ENCODE measurements at places on chromosomes 1 and 21. TPM values are rescaled to one million over a fixed set of nuclear protein-coding genes. Genes with fewer than 3 reads are reported as not detected.

Gene PPIAL4G
- not detected for total RNA-seq

Gene SV2A
- 1.0 TPM for total RNA-seq

Gene TFF3
- total RNA-seq: 14.4 TPM

Gene TAS1R3
- total RNA-seq: 1.0 TPM

Gene OR2L2
- not detected for total RNA-seq

Gene TMPRSS15
- not detected for total RNA-seq

Gene TTLL10
- 4.4 TPM for total RNA-seq

Gene S100A3
- 4.4 TPM for total RNA-seq

Gene TMCO4
- total RNA-seq: 36.3 TPM

Gene NECTIN4
- 5.2 TPM for total RNA-seq

Gene GRHL3
- not detected for total RNA-seq

Gene KANK4
- 5.7 TPM for total RNA-seq

Gene PRELP
- 104 TPM for total RNA-seq

DNA sequence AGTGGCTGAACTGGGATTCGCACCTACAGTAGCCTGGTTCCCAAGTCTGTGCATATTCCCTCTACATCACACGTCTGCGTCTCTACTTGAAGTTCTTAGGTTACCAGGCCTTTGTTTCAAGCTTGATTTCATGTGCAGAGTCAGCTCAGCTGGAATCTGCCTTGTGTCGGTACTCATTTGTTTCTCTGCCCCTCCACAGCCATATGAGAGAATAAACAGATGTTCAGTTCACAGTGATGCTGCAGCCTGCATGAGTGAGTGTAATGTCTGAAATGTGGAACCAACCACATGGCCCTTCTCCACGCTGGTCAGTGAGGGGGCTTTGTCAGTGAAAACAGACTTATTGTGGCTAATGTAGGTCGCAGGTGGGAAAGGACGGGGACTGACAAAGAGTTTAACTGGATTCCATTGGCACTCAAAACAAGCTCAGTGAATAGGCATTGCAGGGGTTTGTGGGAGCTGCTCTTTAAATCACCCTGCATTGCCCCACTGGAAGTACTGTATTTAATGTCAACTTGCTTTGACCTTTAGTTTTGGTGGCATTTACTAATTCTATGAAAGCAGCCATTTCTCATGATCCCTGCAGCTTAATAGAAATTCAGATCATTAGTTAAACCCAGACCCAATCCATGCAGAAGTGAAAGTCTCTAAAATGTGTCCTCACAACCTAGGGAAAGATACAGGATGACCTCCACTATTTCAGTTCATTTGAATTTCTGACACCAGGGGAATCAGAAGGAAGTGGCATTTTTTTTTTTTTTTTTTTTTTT, 136.4 kb upstream of the FAM78B start:
- DNase-seq: no peak

GRCh38 chr1:1324524-1325287, at the start of the genes CPTP and INTS11:
Gene CPTP (plus strand): TSS chr1:1324802. CDS start chr1:1326911, 2,109 bp downstream.
Gene INTS11 (minus strand): TSS chr1:1324660. CDS start chr1:1324608, 52 bp downstream.
- DNase-seq: peak; percentile 98

- no peak for DNase-seq
Measured at GRCh38 chr1:222785529-222785928, 29.3 kb upstream of the DISP1 start.

GRCh38 chr1:109514846-109515245, 5.3 kb upstream of the AMIGO1 start:
- no peak for DNase-seq

DNA sequence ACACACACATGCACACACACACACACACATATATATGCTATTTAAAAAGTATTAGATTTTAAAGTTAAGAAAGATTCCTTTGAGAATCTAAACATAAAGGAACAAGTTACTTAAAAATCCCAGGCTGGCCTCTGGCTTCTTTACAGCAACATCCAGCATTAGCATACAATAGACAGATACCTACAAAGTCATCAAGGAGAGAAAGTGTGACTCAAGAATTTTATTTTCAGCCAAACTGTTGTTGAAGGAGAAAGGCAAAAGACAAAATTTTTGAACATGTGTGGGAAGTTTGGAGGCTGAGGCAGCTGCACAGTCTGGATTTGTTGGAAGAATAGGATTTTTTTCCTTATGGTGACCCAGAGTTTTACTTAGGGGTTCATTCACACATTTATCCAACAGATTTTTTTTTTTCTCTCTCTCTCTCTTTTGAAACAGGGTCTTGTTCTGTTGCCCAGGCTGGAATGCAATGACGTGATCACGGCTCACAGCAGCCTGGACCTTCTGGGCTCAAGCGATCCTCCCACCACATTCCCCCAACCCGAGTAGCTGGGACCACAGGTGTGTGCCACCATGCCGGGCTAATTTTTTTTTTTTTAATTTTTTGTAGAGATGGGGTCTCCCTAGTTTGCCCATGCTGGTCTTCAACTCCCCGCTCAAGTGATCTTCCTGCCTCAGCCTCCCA, 24.0 kb upstream of the SPOCD1 start:
- DNase-seq: no peak

DNA sequence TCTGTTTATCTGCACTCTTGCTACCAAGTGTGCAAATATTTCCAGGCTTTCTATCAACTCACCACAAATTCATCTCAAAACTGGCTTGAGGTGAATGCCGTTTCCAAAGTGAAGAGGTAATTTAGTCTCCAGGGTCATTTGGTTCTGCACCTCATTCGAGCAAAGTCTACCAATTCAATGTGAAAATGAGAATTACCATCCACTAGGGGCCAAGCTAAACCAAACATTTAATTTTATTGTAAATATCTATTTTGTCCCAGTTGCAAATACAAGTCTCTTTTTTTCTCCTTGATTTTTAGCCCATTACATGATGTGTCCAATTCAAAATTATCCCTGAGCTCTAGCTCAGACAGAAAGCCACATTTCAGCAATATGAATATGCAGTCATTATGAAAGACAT, 152.3 kb upstream of the PTBP2 start:
- DNase-seq: no peak

DNA sequence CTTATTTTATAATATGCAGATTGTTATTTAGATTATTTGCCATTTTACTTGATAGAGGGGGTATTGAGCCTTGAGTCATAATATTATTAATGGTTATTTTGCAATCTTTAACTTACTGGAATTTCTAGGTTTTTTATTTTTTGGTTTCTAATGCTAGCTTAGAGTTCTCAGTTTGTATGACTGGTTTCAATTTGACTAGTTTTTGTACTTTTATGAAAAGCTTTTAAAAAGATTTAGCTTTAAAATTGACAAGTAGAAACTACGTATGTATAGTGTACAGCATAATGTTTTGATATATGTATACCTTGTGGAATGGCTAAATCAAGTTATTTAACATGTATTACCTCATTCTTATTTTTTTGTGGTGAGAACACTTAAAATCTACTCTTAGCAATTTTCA, 41.5 kb downstream of the CEP350 start:
- DNase-seq: no peak

GRCh38 chr1:17568014-17568900, 28.8 kb downstream of the ARHGEF10L start:
- no peak for DNase-seq

GRCh38 chr1:43348343-43348808, 10.4 kb upstream of the CDC20 start:
- DNase-seq: peak; percentile 37

DNA sequence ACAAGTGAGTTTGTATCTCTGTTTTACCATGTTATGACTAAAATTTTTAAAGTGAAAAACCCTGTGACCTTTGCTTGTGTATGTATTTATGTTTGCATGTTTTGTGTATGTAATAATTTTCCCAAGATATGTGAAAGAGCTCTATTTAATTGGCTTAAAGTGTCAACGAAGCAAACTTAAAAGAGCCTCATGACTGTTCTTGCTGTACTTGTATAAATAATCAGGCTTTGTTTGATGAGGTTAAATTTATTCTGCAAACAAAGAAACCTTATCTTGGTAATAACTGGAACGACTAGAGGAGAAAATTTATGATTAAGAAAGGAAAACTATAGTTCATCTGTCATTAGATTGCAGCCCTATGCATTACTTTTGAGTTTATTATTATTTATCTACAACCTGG, 6.6 kb downstream of the GBP7 start:
- DNase-seq: no peak

- DNase-seq: peak; percentile 69
Measured at GRCh38 chr21:36773117-36773516, 74.2 kb downstream of the SIM2 start.

DNA sequence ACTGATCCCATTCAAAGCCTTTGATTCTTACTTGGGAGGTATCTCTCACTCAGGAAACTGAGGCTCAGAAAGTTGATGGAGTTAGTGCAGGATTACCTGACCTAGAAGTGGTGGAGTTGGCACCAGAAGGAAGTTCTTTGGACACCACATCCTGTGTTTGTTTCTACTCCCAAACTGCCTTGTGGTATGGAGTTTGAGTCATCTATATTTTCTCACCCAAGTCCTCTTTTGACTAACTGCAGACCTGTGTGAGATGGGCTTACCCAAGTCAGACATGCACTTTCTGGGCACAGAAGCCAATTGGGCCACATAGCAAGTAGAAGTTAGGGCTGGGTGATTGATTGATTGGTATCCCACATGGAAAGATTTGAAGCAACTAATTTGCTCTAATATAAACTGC, 36.1 kb downstream of the FGGY start:
- DNase-seq: no peak

GRCh38 chr1:31099293-31100032, 33.9 kb upstream of the PUM1 start:
- no peak for DNase-seq

DNA sequence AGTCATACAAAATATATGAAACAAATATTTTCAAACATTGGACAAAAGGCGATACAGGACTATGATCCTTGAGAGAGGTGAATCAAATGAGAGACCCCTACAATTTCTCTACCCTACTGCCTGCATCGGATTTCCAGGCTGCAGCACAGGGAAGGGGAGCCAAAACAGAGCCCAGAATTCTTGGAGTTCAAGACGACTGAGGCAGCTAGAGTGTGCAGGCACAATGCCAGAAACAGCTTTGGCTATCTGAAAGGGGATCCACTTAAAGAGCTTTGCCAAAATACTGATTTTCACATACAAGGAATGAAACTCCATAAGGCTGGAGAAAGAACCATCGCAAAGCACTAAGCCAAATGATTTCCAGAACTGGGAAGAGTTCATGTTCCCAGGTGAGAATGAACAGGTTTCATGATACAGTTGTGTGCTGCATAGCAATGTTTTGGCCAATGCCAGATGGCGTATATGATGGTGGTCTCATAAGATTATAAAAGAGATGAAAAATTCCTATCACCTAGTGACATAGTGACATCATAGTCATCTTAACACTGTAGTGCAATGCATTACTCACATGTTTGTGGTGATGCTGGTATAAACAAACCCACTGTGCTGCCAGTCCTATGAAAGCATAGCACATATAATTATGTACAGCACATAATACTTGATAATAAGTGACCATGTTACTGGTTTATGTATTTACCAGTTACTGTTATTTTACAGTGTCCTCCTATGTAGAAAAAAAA, 77.5 kb downstream of the KCND3 start:
- no peak for DNase-seq

DNA sequence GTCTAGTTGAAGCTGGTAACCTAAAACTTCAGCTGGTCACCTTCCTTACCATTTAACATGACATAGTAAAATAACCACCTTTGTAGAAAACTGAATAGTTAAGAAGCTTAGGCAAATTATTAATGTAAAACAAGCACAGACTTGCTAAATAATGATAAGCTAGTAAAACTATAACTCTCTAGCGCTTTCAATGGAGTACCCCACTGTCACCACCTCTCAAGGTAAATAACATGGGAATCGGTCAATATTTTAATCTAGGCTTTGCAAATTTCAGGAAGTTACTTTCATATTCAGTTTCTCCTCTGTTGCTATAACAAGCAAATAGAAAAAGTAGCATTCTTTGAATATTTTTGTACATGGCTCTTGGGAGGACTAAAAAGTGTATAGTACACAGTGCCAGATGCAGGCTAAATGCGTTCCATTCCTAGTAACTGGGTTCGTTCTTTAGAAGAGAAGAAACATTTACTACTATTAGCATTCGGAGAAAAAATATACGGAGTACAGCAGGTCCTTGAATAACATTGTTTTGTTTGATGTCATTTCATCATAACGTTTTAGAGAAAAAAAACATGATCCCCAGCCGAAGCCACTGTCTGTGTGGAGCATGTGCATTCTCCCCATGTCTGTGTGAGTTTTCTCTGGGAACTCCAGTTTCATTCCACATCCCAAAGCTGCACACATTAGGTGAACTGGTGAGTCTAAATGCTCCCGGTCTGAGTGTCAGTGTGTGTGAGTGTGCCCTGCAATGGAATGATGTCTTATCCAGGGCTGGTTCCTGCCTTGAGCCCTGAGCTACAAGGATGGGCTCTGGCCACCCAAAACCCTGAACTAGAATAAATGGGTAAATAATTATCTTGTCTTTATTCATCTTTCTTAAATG, 52.5 kb downstream of the EPRS1 start:
- no peak for DNase-seq

GRCh38 chr1:160189649-160190625, at the start of gene CASQ1:
Gene CASQ1 (plus strand): TSS chr1:160190575. CDS start chr1:160190752, 177 bp downstream.
- no peak for DNase-seq

GRCh38 chr1:239858057-239858456, 233.6 kb upstream of the FMN2 start:
- DNase-seq: no peak

- DNase-seq: no peak
Measured at GRCh38 chr1:29396438-29397255, 160.3 kb downstream of the PTPRU start.

DNA sequence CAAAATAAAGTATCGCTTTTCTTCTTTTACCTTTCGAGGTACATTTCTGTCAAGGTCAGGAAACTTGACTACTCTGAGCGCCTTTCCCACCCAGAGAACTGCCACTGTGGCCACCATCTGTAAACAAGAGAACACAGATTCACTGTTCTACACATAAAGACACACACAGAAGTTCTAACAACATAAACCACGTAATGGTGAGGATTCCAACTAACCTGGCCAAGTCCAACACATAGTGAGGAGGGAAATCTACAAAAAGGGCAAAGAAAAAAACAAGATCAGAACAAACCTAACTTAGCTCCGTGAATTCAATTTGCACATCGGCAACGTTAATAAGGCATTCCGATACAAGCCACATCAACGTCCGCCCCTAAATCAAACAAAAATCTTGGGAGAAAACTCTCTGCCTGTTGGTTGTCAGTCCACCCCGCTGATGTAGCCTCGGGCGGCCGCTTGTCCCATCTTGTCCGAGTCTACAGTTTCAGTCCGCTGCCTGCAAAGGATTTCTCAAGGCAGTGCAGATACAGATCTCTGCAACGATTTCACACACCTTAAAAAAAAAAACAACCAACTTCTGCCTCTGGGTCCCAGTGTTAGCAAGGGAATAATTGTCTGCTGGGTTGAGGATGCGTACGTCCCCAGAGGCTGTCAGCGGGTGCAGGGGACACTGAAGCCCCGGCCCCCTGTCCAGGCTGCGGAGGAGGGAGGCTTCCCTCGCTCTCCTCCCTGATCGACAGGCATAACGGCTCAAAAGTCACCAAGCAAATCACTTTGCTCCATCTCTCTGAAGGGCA, 1.0 kb downstream of the SLC35D1 start:
- no peak for DNase-seq

- DNase-seq: no peak
Measured at GRCh38 chr1:1155258-1155657, 18.4 kb upstream of the TTLL10 start.

All from upper lobe of left lung (tissue), 6 donors.